ENCODE measurements at places on chromosomes 1 and 21.
A peak's percentile ranks its signal among the peaks of the same experiment; 100 is the strongest.

DNA sequence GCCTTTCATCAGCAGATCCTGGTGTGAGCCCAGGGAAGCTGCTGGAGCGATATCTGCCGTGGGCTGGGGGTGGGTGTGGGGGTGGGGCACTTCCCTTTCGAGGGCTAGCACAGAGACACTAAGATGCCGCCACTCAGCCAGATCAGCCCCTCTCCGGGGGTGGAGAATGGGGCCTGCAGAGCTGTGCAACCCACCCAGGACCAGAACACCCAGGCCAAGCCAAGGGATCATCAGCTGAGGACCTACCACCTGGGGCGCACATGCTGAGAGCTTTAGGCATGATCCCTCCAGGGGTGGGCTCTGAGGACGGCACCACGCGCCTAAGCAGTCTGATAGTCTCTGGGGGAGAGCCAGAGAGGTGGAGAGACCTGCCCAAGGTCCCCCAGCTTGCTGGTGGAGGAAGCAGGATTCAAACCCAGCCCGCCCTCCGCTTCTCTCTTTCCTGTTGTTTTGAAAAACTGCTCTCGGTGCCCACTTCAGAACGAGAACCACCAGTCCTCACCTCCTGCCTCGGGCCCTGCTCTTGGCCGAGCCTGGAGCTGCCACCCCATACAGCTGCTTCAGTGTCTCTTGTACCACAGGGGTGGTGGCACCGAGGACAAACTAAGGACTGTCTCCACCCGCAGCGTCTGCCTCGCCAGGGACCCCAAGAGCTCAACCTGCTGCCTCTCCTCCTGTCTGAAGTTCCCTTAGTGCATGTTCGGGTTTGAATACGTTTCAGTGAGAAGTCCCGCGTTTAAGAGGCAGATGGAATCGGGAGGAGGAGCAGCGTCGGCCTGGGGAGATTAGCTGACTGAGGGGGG lies 39.7 kb upstream of the RUNX3 start:
- DNase-seq: no peak

GRCh38 chr1:203534526-203534925 lies 40.6 kb downstream of the OPTC start:
- no peak for DNase-seq

GRCh38 chr1:208778417-208778816 lies 534.2 kb upstream of the PLXNA2 start:
- DNase-seq: no peak

DNA sequence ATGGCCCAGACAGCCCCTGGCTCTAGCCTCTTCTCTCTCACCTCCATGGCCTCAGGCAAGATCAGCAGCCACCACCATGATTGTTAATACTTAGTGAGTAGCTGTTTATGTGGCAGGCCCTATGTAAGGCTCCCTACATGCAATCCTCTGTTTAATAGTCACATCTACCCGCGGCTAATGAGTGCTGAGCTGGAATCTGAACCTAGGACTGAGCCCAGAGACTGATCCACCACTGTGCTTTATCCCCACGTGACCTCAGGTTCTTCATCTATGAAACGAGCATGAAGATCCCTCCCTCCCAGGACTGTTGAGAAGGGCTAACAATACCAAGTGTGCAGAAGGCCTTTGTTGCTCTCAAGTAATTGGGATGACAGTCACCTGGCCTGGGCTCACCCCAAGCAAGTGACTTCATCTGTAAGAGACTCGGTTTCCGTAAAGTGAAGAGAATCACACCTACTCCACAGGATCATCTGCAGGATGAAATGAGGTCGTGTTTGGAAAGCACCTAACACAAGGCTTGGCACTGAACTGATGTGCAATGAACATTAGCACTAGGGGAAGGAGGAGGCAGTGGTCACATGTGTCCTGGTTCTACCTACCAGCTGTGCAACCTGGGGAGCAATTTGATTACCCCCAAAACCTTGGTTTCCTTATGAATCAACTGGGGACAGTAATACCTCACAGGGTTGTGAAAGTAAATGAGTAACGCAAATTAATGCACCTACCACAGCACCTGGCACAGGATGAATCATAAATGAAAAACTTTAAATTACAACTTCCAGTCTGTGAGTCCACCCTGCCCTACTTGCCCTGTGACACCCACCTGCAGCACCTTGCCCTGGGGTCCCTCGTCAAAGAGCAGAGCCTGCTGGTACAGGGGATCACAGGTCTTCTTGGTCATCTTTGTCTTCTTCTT lies 37.2 kb downstream of the RIMS3 start:
- DNase-seq: peak; percentile 8
